ENCODE measurements at places on chromosomes 6 and 20. TPM values are rescaled to one million over a fixed set of nuclear protein-coding genes. Genes with fewer than 3 reads are reported as not detected.
A peak's percentile ranks its signal among the peaks of the same experiment; 100 is the strongest.

- no peaks in the 10 kb centered on the region for H3K36me3 ChIP-seq
- peak overlapping the region; percentile 56 for H3K4me3 ChIP-seq
- H3K27me3 ChIP-seq = peaks cover 91% of the 10 kb centered on the region
- H3K4me1 ChIP-seq = peaks cover 46% of the 10 kb centered on the region
- no peak overlapping the region for H3K27ac ChIP-seq
Measured at GRCh38 chr6:98836962-98837944, 2.9 kb downstream of the POU3F2 start.

GRCh38 chr6:102064142-102064541 lies 670.6 kb downstream of the GRIK2 start:
- H3K27me3 ChIP-seq = no peaks in the 10 kb centered on the region
- DNase-seq = no peak
- H3K36me3 ChIP-seq = no peaks in the 10 kb centered on the region
- no peak overlapping the region for H3K27ac ChIP-seq
- H3K4me3 ChIP-seq = no peak overlapping the region

DNA sequence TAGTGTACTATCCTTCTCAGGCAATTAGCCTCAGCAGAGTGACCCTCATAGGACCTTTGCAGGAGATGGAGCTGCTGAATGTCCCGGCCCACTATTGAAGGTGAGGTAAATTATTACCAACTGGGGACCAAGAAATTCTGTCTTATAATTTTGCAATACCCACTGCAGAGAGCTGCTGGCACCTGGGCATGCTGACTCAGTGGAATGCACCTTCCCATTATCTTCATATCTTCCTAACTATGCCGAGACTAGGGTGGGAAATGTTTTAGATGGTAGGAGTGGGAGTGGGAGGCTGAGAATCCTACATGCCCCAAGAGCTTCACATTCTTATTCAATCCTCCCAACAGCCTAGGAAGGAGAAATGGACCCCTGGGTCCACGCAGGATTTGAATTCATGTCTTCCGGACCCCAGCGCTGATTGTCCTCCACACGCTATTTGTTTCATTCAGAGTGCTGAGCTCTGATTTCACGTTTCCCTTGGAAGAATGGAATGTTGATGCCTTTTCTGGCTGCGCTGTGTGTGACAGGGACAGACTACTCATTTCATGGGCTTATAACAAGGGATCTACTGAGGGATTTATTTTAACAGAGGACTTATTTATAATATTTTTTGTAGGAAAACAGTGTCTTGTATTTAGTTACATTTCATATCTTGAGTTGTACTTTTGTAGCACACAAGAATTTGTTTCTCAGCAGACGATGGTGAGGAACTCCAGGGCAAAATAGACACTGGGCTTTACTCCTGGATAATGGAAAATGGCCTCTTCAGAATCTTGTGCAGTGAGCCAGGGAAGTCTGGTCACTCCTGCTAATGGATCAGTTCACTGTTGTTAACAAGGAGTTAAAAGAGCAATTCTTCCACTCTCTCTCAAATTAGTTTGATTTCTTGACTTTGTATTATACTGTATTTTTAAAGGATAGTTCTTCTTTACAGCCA lies 66.4 kb downstream of the FYN start:
- no peak for DNase-seq
- no peak overlapping the region for H3K4me3 ChIP-seq
- no peaks in the 10 kb centered on the region for H3K36me3 ChIP-seq
- no peak overlapping the region for H3K27ac ChIP-seq
- H3K4me1 ChIP-seq = peaks cover 22% of the 10 kb centered on the region

DNA sequence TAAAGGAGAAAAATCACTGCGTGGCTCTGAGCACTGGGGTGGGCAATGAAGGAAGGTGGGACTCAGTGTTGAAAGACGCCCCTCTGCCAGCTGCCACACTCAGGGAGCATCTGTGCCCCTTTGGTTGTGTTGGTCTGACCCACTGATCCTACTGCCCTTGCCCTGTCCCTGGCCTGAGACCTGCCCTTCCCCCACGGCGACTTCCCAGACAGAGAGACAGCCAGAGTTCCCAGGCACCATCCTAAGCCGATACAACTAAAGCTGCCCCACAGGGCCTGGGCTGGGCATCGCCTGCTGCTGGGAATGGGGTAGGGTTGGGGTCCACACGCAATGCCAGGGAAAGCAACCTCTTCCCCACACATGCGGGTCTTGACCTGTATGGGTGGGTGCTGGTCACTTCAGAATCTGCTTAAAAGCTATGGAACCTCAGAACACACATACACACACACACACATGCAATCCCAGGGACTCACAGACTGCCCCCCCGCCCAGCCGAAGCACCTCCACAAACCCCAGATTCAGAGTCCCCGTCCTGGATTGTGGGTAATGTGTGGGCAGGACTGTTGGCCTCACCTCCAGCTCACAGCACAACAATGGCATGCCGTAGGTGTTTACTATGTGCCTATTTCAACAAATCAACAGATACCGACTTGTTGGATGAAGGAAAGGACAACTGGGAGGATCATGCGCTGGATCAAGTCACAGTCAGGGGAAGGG lies 10.9 kb upstream of the SPDEF start:
- DNase-seq = no peak
- no peak overlapping the region for H3K4me3 ChIP-seq
- no peaks in the 10 kb centered on the region for H3K36me3 ChIP-seq
- no peaks in the 10 kb centered on the region for H3K27me3 ChIP-seq
- H3K27ac ChIP-seq = no peak overlapping the region

DNA sequence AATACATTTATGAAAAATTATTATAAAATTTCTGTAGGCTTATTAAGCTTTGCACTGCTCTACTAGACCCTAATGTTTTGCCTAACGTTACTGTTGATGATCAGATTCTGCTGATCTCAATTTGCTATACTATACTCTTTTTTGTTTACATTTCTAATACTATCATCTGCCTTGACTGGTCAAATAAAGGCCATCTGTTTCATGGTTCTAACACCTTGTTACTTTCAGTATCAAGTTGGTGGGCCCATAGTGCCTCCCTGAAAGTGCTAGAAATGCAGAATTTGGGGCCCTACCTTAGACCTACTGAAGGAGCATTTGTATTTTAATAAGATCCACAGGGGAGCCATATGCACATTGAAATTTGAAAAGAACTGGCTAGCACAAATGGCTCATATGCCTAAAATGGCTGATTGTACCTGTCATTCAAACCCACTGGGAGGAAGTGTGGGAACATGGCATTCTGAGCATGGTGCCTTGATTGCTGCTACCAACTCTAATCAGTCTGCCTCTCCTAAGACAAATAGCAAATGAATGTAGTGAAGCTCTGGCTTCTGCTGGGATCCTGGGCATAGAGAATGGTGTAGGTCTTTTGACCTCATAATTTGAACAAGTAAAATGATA lies 199.1 kb upstream of the BTBD3 start:
- no peak for DNase-seq
- no peaks in the 10 kb centered on the region for H3K36me3 ChIP-seq
- no peaks in the 10 kb centered on the region for H3K4me1 ChIP-seq
- no peaks in the 10 kb centered on the region for H3K27me3 ChIP-seq

DNA sequence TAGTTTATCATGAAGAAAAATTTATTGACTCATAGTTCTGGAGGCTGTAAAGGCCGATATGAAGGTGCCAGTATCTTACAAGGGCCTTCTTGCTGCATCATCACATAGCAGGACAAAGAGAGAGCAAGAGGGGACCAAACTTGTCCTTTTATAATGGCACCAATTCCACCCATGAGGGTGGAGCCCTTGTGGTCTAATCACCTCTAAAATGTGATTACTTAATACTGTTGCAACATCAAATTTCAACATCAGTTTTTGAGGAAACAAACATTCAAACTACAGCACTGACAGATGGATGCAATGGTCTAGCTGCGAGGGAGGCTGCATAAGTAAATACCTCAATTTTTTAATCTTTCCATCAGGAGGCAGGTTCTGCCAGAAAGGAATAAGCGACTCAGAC lies 76.7 kb upstream of the LAMA2 start:
- H3K27me3 ChIP-seq = no peaks in the 10 kb centered on the region
- no peak overlapping the region for H3K27ac ChIP-seq
- no peak for DNase-seq
- H3K4me3 ChIP-seq = no peak overlapping the region

GRCh38 chr6:31058128-31058894 lies 48.0 kb downstream of the MUC22 start:
- DNase-seq = peak; percentile 83
- H3K4me1 ChIP-seq = peaks cover 29% of the 10 kb centered on the region
- H3K4me3 ChIP-seq = peak overlapping the region; percentile 15
- H3K36me3 ChIP-seq = no peaks in the 10 kb centered on the region

DNA sequence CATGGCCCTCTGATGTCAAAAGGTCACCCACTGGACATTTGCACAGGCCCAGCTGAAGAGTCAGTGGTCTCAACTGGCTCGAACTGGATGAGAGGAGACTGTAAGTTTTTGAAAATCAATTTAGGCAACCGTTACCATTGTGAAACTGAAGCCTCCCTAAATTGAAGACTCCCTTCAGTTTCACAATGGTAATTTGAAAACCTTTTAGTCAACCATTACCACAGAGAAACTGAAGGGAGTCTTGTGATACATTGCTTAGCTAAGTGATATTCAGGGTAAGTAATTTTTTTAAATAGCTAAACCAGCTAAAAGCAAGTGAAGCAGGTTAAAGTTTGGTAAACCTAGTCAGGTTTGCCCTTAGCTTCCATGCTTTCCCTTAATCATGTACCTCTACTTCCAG lies 197.3 kb upstream of the NT5E start:
- no peaks in the 10 kb centered on the region for H3K36me3 ChIP-seq
- no peaks in the 10 kb centered on the region for H3K4me1 ChIP-seq
- no peak overlapping the region for H3K27ac ChIP-seq
- no peak overlapping the region for H3K4me3 ChIP-seq
- no peak for DNase-seq
- no peaks in the 10 kb centered on the region for H3K27me3 ChIP-seq

- peaks cover 6% of the 10 kb centered on the region for H3K4me1 ChIP-seq
- H3K27ac ChIP-seq = no peak overlapping the region
- H3K36me3 ChIP-seq = no peaks in the 10 kb centered on the region
- peak overlapping the region; percentile 17 for H3K4me3 ChIP-seq
- H3K27me3 ChIP-seq = no peaks in the 10 kb centered on the region
- DNase-seq = peak; percentile 25
Measured at GRCh38 chr6:168035661-168036545, 38.4 kb downstream of the KIF25 start.

DNA sequence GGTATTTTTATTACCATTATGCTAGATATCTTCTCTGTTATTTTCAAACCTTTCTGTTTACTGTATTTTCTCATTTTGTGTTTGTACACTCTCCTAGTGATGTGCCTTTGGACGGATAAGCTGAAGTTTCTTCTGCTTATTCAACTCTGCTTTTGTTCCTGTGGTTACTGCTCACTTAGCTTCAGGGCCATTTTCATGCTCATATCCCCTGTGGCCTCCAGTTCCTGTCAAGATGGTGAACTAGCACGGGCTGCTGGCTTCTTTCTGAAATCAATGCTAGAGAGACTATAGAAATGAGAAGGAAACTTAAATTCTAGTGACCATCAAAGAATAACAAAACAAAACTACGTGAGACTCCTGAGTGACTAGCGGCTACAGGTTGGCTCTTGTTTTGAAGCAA lies 6.8 kb upstream of the CST8 start:
- H3K36me3 ChIP-seq = no peaks in the 10 kb centered on the region
- no peak overlapping the region for H3K4me3 ChIP-seq
- H3K27ac ChIP-seq = no peak overlapping the region
- peaks cover 6% of the 10 kb centered on the region for H3K4me1 ChIP-seq
- no peaks in the 10 kb centered on the region for H3K27me3 ChIP-seq
- no peak for DNase-seq

DNA sequence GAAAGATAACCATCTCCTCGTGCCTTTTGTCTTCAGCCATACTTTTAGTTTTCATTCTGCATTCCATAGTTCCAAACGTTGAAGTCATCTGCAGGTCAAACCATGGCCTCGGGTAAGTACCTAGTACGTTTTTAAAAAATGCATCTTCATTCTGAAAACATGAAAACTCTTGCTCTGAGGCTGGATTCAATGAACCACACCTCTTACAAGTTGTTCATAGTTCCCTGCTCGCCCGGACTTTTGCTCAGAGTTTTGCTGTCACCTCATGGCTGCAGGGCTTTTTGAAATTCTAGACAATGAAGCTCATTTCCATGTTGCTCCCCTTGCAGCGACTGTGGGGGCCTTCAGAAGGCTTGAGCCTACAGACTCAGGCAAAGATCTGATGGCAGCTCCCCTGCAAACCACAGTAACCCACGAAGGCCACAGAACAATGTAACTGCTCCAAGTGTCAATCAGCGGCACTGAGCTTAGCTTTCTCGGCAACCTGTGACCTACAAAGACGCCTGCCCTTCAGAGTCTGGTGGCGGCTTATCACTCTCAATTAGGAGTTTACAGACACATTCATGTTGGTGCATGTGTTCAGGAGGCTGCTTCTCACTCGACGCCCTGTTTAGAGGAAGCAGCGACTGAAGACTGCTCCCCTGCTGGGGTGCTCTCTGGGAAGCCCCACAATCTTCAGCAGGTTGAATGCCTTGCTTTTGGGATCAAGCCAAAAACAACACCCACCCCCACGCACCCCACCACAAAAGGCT lies 61.2 kb downstream of the FOXC1 start:
- no peak overlapping the region for H3K27ac ChIP-seq
- H3K4me3 ChIP-seq = no peak overlapping the region
- no peaks in the 10 kb centered on the region for H3K27me3 ChIP-seq

DNA sequence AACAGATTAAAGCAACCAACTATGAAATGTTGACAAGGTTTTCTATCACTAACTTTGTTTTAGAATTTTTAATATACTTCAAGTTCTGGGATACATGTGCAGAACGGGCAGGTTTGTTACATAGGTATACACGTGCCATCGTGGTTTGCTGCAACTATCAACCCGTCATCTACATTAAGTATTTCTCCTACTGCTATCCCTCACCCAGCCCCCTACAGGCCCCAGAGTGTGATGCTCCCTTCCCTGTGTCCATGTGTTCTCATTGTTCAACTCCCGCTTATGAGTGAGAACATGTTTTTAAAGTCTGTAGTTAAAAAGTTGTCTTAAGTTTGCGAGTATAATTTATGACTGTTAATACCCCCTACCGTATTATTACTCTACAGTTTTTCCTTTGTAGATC lies 844.3 kb upstream of the MANEA start:
- H3K27ac ChIP-seq = no peak overlapping the region
- H3K27me3 ChIP-seq = no peaks in the 10 kb centered on the region
- H3K4me1 ChIP-seq = no peaks in the 10 kb centered on the region

- H3K36me3 ChIP-seq = no peaks in the 10 kb centered on the region
- no peaks in the 10 kb centered on the region for H3K27me3 ChIP-seq
- H3K4me1 ChIP-seq = peaks cover 28% of the 10 kb centered on the region
- no peak for DNase-seq
- no peak overlapping the region for H3K4me3 ChIP-seq
Measured at GRCh38 chr6:82257088-82257774, 9.7 kb upstream of the IBTK start.

Gene EYA2
- total RNA-seq = 1.8 TPM

Gene ANGPT4
- total RNA-seq = 0.06 TPM

Gene SIM1
- not detected for total RNA-seq

Gene ENPP1
- 9.7 TPM for total RNA-seq

Gene XKR7
- 0.07 TPM for total RNA-seq

Gene BPIFB2
- total RNA-seq = not detected

Gene NHLRC1
- total RNA-seq = not detected

Gene CD109
- 1.2 TPM for total RNA-seq

Gene NKAPL
- total RNA-seq = not detected
